Left kidney (tissue), 8 donors: ENCODE measurements at places on chromosomes 12 and 14. TPM values are rescaled to one million over a fixed set of nuclear protein-coding genes. Genes with fewer than 3 reads are reported as not detected.

DNA sequence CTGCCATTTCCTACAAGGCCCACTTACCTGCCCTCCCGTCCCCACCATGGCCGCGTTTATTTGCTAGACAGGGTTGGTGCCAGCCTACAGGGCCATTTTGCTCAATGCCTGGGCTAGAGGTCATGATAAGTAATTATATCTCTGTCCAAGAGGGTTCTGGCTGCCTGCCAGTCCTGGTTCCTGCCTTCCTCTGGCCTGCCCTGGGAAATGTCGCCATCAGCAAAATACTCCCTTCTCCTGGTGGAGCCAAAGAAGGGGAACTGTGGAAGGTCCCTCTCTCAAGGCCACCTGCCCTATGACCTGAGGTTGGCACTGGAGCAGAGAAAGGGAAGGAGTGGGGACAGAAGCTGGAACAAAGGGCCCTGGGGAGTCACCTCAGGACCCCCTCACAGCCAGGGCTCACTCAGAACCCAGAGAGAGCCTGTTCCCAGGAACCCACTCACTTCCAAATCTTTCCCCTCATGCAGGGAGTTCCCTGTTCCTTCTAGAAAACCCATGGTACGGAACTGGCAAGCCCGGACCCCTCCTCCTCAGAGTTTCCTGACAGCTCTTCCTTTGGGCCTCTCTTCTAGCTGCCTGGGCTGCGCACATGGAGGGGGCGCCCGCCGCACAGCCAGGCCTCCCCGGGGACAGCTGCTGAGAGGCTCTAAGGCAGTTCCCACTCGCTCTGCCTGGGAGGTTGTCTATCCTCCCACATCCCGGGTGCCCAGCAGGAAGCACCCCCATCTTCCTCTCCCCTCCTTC lies 280.5 kb downstream of the DPF3 start:
- DNase-seq = no peak

DNA sequence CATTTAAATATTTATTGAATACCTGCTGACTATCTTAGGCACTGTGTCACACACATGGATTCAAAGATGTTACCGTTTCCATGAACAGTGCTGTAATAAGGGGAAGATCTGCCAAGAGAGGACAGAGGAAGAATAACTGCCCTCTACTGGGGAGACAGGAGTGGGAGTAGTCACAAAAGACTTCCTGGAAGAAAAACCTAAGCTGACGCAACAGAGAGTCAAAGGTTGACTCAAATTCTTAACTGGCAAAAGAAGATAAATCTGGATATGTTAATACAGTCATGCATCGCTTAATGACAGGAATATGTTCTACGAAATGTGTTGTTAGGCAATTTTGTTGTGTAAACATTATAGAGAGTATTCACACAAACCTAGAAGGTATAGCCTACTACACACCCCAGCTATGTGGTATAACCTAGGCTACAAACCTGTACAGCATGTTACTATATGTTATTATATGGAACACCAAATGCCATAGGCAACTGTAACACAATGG lies 51.5 kb downstream of the DCAF5 start:
- peak; percentile 25 for DNase-seq

DNA sequence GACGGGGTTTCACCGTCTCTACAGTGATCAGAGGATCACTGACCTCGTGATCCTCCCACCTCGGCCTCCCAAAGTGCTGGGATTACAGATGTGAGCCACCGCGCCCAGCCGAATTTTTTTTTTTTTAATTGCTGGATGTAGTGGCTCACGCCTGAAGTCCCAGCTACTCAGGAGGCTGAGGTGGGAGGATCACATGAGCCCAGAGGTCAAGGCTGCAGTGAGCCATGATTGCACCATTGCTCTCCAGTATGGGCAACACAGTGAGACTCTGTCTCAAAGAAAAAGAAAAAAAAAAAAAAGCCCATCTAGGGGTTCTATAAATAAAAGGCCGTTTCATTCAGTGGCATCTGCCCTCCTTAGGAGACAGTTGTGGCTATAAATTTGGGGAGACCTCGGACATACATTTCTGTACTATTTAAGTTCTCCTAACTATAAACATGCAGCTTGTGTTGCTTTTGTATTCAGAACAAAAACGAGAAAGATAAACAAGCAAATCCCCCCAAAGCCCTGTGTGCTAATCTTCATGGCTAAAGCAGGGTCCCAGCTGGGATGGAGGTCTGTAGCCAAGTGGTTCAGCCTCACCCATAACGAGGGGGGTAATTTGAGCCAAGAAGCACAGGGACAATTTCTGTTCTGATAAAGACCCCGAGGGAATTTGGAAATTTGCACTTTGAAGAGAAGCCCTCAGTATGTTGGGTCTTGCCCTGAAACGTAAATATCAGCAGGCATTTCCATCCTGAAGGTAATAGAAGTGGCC lies 35.0 kb upstream of the BCL7A start:
- no peak for DNase-seq

- DNase-seq = no peak
Observed at GRCh38 chr12:28292699-28293098, 102.4 kb downstream of the CCDC91 start.

The MYF6 gene
- 0.15 TPM for polyA plus RNA-seq

The PLXNC1 gene
- 7.5 TPM for polyA plus RNA-seq

DNA sequence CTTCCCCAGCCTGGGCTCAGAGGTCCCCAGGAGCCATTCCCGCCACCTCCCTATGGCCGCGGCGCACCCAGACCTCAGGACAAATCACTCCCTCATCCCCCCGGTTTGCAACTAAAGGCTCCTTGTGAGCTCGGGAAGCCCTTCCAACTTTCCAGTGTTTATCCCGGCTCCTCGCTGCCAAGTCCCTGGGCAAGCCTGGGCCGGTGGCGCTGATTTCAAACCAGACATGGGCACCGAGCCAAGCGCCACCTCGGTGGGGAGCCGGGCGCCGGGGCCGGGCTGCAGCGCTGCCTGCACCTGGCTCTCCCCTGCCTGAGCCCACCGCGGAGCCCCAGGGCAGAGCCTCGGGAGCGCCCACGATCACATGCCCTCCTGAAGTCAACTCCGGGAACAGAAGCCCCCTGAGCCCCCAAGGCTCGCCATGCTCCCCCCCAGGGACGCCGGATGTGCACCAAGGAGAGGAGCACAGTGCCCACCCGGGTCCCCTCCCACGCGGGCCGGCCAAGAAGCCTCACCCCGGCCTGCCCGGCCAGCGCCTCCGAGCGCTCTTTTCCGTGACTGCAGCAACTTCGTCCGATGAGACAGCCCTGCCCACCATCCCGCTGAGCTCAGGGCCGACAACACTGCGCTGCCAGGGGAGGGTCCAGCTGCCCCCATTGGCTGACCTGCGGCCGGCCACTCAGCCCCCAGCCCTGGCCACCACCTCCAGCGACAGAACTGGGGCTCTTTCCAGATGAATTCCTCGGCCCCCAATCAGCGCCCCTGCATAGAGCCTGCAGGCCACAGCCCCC lies 50.0 kb downstream of the NCOR2 start:
- no peak for DNase-seq
